BE2C (cell line): ENCODE measurements at places on chromosomes 2 and 18.
A peak's percentile ranks its signal among the peaks of the same experiment; 100 is the strongest.

DNA sequence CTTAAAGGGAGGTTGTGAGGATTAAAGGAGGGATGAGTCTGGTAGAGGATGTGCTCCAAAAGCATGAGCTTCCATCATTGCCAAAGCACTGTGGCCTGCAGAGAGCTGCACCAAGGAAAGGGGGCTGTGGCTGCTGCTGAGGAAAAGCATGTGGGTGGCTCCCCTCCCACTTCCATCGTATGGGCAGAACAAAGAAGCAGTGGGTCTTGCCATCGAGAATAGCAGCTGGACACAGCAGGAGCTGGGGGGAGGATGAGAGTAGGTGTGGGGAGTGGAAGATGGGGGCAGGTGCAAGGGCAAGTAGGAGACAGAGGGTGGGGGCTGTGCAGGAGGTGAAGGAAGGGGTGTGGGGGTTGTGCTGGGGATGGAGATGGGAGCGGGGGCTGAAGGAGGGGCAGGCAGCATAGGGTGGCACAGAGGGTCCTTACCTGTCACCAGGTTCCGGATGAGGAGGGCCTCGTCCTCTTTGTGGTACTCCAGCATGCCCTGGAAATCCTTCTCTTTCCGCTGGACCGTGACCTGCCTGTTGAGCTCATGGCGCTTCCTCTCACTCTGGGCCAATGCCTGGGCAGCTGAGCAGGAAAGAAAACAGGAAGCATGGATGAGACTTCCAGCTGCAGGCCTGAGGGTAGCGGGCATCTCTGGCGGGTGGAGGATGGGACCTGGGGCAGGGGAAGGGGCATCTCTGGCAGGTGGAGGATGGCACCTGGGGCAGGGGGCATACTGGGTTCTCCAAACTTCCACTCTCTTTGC lies 33.6 kb upstream of the ACAA2 start:
- no peak for DNase-seq

DNA sequence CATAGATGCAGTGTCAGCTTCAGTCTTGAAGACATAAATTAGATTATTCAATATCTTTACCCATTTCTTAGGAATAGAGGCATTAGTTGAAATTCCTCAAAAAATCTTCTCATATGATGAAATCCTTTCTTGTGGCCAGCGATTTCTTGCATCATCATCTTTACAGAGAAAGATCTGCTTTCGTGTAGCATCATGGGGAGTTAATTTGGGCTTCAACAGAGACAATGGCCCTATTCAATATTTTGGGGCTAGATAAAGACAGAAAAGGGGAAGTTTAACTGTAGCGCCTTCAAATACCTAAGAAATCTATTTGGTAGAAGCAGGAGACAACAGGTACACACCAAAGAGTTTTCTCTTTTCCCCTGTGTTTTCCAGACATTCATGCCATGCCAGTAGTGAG lies 73.8 kb downstream of the TGFA start:
- DNase-seq: no peak

DNA sequence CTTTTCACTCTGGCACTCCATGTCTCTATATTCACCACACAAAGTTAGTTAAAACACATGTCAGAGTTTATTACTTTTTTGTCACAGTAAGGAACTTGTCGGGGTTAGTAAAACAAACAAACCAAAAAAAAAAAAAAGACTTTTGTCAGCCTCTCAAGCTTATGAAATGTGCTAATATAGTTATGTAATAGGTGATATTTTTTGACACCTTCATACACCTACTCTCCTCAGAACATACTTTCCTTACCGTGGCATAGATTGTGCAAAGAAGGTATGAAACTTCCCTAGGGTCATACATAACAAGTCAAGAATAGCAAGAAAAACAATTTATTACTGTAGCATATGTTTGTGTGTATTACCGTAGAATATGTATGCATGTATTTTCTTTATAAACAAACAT lies 633.3 kb downstream of the CNTNAP5 start:
- DNase-seq: no peak

GRCh38 chr2:202186641-202187202 lies 51.7 kb downstream of the SUMO1 start:
- no peak for DNase-seq

DNA sequence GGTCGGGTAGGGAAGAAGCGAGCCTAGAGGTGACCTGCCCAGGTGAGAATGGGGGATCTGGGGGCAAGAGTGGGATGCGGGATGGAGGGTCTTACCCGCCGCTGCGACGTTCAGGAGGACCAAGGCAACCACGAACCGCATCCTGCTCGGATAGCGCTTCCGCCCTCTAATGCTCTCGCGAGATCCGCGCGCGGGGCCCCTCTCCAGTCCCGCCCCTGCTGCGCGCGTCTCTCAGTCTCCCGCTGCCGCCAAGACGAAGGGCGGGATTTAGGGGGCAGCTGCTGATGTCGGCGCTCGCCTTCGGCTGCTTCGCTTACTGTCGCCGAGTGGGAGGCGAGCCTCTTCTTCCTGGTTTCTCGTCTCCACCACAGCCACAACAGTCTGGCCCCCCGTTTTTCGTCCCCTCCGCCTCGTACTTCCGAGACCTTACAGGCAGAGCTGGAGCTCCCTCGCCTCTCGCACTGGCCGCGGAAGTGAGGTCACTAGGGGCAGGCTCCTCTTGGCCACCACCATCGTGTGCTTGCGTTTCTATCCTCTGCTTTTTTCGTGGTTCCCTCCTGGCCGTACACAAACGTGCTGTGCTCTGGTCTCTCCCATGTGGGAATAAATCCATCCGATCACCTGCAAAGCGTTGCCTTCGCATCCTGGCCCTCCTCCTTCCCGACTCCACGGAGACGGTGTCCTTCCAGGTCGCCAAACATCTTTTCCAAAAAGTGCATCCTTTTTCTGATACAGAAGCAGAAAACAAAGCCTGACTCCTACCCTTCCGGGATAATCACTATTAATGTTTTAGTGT lies at the start of gene TGOLN2:
TGOLN2 (minus strand) TSS at position 168 of the 796 bp plus-strand sequence; CDS start at position 141, 27 bp downstream.
- peak; percentile 89 for DNase-seq
